Activated T-helper 2 cell treated with anti-CD3 and anti-CD28 coated beads, Interferon-gamma antibody, Interleukin-2, Interleukin-4, amounts not matched to agents 10 μg/mL and 5 μg/mL and 100 μg/mL, durations not matched to agents 14 hours and 24 hours and 36 hours (primary cell): ENCODE measurements at places on chromosomes 4 and X. TPM values are rescaled to one million over a fixed set of nuclear protein-coding genes. Genes with fewer than 3 reads are reported as not detected.
A peak's percentile ranks its signal among the peaks of the same experiment; 100 is the strongest.

DNA sequence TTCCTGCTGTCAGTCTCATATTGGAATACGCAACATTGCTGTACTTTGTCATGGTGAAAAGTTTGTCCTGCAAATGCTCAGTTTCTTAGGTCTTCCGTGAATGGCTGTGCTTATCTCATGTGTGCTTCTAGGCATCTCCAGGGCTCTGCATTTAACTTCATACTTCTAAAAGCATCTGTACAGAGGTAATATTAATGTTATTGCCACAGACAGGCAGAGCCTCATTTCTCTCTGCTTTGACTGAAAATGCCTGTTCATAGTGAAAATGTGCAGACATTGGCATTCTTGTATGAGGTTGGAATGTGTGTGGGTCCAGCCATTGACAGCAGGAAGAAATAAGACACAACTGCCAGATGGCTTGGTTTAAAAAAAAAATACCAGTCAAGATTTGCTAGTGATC lies 140.1 kb upstream of the TTC29 start:
- H3K4me3 ChIP-seq = no peak overlapping the region
- peaks cover 1% of the 10 kb centered on the region for H3K27me3 ChIP-seq
- no peak overlapping the region for H3K27ac ChIP-seq
- H3K36me3 ChIP-seq = no peaks in the 10 kb centered on the region
- no peaks in the 10 kb centered on the region for H3K4me1 ChIP-seq
- DNase-seq = no peak

DNA sequence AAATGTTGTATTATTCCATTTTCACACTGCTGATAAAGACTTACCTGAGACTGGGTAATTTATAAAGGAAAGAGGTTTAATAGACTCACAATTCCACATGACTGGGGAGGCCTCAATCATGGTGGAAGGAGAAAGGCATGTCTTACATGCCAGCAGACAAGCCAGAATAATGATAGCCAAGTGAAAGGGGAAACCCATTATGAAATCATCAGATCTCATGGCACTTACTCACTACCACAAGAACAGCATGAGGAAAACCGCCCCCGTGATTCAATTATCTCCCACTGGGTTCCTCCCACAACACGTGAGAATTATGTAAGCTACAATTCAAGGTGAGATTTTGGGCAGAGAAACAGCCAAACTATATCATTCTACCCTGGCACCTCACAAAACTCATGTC lies 2535.1 kb downstream of the ARAP2 start:
- no peak overlapping the region for H3K4me3 ChIP-seq
- no peaks in the 10 kb centered on the region for H3K27me3 ChIP-seq
- H3K4me1 ChIP-seq = no peaks in the 10 kb centered on the region
- no peak overlapping the region for H3K27ac ChIP-seq
- H3K36me3 ChIP-seq = no peaks in the 10 kb centered on the region

DNA sequence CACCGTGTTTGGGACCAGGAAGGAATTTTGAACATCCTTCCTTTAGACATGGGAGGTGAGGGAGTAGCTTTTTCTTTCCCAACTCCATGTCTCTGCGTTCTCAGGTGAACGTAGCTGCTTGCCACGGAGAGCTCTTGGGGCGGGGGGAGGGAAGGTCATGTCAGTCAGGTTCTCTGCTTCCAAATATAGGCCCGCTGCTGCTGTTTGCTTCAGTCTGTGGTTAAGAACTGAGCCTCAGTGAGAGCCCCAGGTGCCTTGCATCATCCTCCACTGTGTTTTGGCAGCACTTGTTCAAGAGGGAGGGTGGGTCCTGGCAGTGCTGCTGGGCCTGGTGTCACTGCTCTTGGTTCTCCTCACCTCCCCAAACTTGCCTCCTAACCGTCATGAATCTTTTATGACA lies 46.5 kb downstream of the HADH start:
- DNase-seq = peak; percentile 54
- peaks cover 39% of the 10 kb centered on the region for H3K36me3 ChIP-seq
- no peaks in the 10 kb centered on the region for H3K27me3 ChIP-seq
- H3K4me1 ChIP-seq = peaks cover 31% of the 10 kb centered on the region
- peak overlapping the region; percentile 72 for H3K27ac ChIP-seq

- no peak overlapping the region for H3K27ac ChIP-seq
- H3K4me1 ChIP-seq = peaks cover 12% of the 10 kb centered on the region
- H3K4me3 ChIP-seq = no peak overlapping the region
Measured at GRCh38 chrX:149804102-149804501, 22.4 kb downstream of the MAGEA9 start.

DNA sequence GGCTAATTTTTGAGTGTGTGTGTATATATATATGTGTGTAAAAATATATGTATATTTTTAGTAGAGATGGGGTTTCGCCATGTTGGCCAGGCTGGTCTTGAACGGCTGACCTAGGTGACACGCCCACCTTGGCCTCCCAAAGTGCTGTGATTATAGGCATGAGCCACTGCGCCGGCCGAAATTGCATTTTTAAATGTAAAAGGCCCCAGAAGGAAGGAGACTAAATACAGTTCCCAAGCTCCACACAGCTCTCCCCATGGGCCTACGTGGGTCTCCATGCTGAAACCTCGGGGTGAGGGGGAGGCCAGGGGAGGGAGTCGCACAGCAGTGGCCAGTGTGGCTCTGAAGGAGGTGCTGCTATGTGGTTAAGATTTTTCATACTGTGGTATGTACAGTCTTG lies 12.8 kb upstream of the CDKN2AIP start:
- H3K4me3 ChIP-seq = no peak overlapping the region
- no peak overlapping the region for H3K27ac ChIP-seq
- H3K4me1 ChIP-seq = peaks cover 10% of the 10 kb centered on the region

CYTL1 gene
- total RNA-seq = not detected in 2 replicates

ZNF157 gene
- 0.25 TPM in 2 replicates for total RNA-seq

FMR1NB gene
- total RNA-seq = not detected in 2 replicates

GRCh38 chr4:153068751-153069150 lies 132.6 kb downstream of the FHDC1 start:
- H3K4me3 ChIP-seq = no peak overlapping the region
- no peak overlapping the region for H3K27ac ChIP-seq
- H3K27me3 ChIP-seq = peaks cover 12% of the 10 kb centered on the region
- no peak for DNase-seq

DNA sequence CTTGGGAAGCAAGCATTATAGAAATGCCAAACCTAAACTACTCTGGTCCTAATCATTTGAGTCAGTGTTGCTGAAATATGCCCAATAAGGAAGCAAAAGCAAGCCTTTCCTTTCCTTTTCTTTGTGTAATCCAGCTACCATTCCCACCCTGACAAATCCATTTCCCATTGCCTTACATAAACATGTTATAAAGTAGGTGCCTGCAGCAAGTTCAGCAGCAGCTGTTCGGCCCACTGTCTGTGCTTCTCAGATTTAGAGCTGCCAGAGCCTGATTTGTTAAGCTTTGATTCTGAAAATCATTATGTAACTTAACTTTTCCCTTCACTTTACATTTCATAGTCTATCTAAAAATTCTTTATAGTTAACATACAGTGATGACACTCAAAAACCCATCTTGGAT lies 148.6 kb downstream of the EPHA5 start:
- H3K27me3 ChIP-seq = no peaks in the 10 kb centered on the region
- no peak overlapping the region for H3K4me3 ChIP-seq
- no peaks in the 10 kb centered on the region for H3K4me1 ChIP-seq
- H3K36me3 ChIP-seq = no peaks in the 10 kb centered on the region
- no peak overlapping the region for H3K27ac ChIP-seq
